NCI-H1417 treated with DMSO at 0.1 percent for 48 hours (cell line): ENCODE measurements at places on chromosomes 1 and 21.

- no peak for DNase-seq
Observed at GRCh38 chr1:150615346-150616201, 13.8 kb downstream of the ENSA start.

- DNase-seq: no peak
Observed at GRCh38 chr1:157626099-157626498, 28.2 kb upstream of the FCRL4 start.

DNA sequence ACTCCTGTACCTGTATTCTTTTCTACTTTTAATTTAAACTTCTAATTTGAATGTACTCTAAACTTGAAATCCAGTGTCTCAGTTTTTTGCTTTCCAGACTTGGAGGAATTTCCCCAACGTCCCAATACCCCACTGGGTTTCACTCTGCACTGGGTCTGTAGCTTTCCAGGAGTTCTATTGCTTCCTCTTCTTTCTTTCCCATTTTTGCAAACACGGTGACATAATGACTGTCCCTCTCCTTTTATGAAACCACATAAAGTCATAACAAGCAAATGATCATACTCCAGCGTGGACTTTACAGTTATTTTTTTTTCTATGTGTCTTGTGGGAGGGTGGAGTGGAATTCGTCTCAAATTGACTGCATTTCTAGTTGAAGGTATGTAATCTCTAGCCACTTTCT, 97.1 kb downstream of the FASLG start:
- DNase-seq: no peak

DNA sequence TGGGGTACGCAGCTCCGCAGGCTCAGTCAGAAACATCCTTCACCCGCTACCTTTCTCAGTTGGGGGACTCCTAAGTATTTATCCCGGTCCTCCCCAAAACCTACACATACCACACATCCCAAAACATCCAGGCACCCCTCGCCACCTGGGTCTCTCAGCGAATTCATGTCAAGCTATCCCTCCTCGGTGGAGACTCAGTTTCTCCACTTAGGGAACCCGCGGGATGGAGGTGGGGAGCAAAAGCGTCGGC, 1.3 kb upstream of the ZBTB7B start:
- DNase-seq: no peak

DNA sequence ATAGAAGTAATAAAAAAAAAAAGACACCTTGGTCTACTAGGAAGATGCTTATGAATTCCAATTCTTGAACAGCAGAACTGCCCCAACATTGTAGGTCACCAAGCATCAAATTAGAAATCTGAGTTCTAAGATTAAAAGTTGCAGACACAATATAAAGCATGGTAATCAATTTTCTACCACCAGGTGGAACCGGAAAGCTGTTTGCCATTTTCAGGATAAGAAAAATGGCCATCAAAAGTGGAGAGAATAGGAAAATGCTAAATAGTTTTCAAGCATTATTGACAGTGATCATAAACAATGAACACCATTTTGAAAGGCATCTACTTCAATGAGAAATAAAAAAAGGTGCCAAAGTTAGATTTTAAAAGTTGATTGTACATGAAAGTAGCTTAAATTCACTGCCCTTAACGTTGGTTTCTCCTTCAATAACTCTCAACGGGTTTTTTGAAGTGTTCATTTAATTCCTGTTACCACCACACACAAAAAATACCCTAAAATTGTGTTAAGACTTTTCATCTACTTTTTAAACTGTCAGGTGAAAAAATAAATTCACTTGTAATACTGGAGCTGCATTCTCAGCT, 252.9 kb downstream of the KCNT2 start:
- peak; percentile 5 for DNase-seq

- no peak for DNase-seq
Observed at GRCh38 chr1:79603843-79604242, 597.3 kb upstream of the ADGRL4 start.

- no peak for DNase-seq
Observed at GRCh38 chr1:20147846-20148570, 8.9 kb downstream of the PLA2G2F start.

DNA sequence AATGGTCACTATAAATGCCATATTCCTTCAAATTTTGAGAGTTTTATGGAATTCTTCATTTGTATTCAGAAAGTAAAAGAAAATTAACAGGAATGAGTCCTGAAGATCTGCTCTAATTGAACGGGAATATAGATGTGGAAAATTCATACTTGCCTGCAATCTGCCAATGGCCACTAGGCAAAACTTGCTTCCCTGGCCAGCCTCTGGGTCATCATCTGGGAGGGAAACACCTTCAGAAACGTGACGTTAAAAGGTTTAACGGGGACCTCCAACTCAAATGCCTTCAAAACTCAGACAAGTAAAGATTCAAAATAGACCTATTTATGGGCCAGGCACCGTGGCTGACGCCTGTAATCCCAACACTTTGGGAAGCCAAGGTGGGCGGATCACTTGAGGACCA, 21.7 kb upstream of the CTSK start:
- DNase-seq: no peak

GRCh38 chr1:243267914-243268653, 12.2 kb downstream of the SDCCAG8 start:
- no peak for DNase-seq

- no peak for DNase-seq
Observed at GRCh38 chr1:30746212-30747032, 11.2 kb downstream of the LAPTM5 start.

GRCh38 chr1:35202048-35202719, 9.2 kb upstream of the SFPQ start:
- peak; percentile 49 for DNase-seq

- DNase-seq: no peak
Observed at GRCh38 chr1:236558081-236558480, 34.3 kb downstream of the LGALS8 start.

DNA sequence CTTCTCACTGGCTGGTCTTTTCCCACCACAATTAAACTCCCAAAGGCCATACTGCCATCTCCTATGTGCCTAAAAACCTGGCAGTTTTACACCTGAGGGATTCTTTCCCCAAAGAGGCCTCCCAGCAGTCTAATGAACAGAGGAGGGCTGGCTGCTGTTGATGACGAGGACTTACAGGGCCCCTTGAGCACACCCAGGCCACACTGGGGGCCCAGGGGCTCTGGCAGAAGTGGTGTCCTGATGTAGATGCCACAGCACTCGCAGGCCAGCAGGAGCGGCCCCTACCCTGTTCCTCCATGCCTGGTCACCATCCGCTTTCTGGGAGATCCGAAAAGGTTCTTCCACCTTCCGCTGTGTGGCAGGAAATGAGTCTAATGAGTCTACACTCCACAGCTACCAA, 24.2 kb downstream of the POFUT2 start:
- no peak for DNase-seq

DNA sequence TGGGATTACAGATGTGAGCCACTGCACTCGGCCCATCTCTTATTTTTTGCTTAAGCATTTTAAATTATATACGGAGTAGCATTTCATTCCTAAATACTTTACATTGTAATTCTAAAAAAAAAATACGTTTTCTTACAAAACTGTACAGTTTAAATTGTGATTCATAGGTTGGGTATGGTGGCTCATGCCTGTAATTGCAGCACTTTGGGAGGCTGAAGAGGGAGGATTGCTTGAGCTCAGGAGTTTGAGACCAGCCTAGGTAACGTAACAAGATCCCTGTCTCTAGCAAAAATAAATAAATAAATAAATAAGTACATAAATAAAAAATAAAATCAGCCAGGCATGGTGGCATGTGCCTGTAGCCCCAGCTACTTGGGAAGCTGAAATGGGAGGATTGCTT, 24.6 kb downstream of the TBCE start:
- no peak for DNase-seq
